Iris pigment epithelial cell (primary cell): ENCODE measurements at places on chromosomes 12 and 14.

DNA sequence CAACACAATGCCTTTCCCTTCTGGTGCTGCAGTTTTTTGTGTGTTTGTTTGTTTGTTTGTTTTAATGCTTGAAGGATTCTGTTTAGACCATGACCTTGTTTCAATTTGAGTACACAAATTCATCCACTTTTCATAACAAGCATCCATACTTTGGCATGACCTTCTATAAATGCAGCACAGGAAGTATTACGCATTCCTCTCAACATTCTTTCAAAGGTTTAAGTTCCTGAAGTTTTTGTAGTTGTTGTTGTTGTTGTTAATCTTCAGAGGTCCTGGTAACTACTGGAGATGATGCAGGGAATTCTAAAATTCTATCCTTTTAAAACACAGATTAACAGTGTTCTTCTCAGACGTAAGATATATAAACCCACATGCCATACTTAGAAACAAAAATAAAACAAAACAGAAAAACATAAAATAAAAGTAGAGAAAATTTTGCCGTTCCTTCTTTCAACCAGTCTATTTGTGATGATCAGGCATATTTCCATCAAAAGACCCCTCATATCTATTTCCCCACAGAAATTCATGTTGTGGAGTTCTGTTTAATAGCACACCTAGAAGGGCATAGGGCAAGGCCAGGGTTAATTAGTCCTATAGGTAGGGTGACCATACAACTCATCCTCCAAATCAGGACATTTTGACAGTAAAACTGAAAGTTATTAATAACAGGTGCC lies 529.9 kb downstream of the NOVA1 start:
- peak; percentile 6 for DNase-seq

GRCh38 chr12:39835517-39836489 lies 216.2 kb upstream of the ABCD2 start:
- DNase-seq, result no peak

DNA sequence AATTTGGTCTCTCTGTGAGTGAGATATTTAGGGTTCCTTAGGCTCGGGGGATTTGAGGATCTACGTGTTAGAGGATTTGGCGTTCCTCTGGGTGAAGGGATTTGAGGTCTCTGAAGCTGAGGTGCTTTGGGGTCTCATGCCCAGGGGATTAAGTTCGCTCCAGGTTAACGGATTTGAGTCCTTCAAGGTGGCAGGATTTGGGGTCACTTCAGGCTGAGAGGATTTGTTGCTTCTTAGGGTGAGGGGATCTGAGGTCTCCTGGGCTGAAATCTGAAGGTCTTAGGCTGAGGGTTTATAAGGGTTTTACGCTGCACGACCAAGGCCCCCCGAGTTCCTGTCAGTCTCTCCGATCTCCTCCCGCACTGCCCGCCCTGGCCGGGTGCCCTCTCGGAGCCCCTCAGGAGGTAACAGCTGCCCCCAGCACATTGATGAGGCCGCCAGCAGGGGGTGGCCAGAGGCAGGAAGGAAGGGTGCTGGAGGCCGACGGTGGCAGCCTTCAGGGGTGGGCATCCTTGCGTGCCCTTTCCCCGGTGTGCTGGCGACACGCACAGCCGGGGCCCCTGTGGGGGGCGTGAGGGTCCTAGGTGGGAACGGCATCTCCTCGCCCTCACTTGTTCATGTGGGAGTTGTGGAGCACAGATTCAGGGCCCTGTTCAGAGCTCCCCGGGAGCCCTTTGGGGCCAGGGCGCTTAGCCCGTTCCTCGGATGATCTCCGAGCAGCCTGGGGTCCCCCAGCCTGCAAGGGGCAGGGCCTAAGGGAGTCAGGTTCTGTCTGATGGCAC lies 14.3 kb downstream of the CEP170B start:
- DNase-seq, result no peak

- DNase-seq, result no peak
Measured at GRCh38 chr12:114404083-114404925, 1.6 kb downstream of the TBX5 start.

DNA sequence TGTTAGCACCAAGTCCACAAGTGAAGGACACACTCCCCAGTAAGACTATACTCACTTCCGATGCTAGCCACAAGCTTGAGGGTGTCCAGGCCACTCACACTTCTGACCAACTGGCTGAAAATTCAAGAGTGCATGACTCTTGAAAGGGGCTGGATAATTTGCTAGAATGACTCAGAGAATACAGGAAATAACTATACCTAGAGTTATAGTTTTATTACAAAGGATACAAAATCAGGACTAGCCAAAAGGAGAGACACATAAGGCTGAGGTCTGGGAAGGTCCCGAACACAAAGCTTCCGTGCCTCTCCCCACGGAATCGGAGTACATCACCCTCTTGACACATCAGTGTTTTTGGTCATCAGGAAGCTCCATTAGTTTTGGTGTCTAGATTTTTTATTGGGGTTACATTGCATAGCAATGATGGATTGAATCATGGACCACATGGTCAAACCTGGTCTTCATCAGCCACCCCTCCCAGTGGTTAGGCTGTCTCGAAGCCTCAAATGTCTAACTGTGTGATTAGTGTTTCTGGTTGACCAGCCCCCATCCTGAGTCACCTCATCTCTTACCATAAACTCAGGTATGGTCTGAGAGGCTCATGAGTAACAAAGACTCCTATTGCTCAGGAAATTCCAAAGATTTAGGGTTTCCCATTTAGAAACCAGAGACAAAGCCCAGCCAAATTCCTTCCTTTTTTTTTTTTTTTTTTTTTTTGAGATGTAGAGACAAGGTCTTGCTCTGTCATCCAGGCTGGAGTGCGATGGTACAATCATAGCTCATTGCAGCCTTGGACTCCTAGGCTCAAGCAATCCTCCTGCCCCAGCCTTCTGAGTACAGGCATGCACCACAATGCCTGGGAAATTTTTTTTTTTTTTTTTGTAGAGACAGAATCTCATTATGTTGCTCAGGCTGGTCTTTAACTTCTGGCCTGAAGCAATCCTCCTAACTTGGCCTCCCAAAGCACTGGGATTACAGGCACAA lies 472.0 kb upstream of the TBX3 start:
- DNase-seq, result peak; percentile 89

GRCh38 chr12:91406920-91407341 lies 224.3 kb upstream of the DCN start:
- peak; percentile 59 for DNase-seq

DNA sequence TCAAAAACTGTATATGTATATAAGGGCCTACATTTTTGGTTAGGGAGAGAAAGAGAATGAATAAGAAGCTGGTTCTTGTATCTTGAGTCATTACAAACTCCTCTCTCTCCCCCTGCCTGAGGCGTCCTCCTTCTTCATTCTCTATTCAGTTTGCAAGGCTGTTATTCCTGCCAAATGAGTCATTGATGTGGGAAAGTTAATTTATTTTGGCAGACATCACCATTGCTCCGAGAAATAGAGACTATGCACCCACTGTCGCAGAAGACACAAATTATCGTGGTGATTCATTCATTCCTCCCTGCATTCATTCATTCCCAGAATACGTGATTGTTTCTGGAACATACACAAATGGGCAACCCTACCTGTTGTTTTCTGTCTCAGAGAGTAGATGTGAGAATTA lies 112.5 kb upstream of the MED13L start:
- peak; percentile 97 for DNase-seq

GRCh38 chr12:110546339-110546738 lies 36.8 kb downstream of the PPTC7 start:
- DNase-seq, result peak; percentile 96

DNA sequence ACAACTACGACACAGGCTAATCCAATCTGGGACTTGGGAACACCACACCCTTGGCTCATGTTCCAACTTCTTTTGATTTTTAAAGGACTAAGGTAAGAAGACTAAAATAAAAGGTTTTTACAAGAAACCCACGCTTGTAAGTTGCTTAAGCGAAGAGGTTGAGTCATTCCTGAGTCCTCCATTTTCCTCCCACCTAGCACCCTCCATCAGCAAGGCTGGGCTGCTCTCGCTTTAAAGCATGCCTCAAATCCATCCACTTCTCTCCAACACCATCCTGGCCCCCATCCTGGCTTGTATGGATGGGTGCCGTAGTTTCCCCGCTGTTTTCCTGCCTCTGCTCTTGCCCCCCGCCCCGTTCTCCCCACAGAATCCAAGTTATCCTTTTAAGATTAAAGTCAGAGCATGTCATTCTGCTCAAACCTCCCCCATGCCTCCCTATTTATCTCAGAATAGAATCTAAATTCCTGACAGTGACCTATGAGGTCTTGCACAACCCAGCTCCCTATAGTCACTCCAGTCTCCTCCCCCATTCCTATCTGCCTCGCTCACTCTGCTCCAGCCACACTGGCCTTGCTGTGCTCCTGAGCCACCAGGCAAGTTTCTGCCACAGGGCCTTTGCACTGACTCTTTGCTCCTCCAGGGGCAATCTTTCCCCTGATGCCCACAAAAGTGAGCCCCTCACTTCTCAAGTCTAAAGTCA lies 34.5 kb downstream of the SCARB1 start:
- DNase-seq, result peak; percentile 98

DNA sequence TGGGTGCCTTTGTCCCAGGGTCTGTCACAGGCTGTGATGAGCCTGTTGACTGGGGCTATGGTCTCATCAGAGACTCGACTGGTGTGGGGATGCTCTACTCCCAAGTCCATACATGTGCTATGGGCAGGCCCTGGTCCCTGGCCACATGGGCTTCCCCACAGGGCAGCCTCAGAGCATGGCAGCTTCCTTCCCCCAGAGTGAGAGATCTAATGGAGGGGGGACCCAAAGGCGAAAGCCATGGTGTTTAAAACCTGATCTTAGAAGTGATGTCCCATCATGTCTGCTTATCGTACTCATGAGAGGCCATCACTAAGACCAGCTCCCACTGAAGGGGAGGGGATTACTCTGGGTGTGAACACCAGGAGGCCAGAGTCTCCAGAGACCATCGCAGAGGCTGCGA lies 279.0 kb upstream of the RTL1 start:
- DNase-seq, result no peak

DNA sequence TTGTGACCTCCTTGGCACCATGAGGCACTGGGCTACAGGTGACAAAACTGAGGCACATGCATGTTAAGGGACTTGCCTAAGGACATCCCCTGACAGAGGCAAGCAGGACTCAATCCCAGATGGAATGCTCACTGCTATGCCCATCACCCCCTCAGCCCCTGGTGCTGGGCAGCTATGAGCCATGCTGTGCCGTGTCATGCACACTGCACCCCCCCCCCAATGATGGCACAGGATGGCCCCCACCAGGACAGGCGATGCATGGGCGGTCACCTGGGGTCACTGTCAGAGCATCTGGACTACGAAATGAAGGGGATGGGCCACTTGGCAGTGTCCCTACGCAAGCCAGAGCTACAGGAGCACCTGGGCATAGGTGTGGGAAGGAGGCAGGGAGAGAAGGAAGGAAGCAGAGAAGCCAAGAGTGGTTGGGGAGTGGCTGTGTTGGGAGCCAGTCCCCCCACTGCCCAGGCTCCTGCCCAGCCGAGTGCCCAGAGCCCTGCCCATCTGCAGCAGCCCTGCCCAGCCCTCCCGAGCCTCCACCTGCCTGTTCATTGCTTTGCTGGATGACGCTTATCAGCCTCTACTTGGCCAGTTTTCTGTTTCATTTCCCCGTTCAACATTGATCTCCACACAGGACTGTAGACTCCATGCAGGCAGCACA lies 84.9 kb upstream of the DIO3 start:
- DNase-seq, result no peak

DNA sequence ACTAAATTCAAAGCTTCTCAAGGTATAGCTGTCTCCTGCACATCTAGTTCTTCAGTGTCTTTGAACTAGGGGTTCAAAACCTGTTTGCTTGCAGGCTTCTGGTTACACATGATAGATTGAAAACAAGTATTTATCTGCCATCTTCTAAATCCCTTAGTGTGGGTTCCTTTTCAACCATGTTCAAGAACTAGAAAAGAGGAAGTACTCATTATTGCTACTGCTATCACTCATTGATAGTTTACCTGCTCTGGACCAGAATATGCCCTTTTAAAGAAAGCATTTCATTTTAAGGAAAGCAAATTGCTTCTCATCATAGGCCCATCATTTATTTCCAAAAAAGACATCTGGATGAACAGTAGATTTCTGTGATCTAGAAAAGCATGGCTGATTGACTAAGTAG lies 37.1 kb upstream of the VSX2 start:
- DNase-seq, result no peak

GRCh38 chr14:76715511-76716081 lies 45.7 kb upstream of the VASH1 start:
- DNase-seq, result peak; percentile 21

DNA sequence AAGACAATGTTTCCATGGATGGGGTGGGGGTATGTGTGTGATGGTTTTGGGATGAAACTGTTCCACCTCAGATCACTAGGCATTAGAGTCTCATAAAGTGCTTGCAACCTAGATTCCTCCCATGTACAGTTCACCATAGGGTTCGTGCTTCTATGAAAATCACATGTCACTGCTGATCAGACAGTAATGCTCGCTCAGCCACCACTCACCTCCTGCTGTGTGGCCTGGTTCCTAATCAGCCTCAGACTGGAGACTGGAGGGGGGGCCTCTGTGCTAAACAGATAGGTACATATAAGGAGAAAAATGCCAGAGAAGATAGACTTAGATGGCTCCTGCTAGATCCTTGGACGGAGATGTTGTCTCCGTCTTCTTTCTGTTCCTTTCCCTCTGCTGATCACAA lies 1296.9 kb upstream of the SEL1L start:
- DNase-seq, result no peak

DNA sequence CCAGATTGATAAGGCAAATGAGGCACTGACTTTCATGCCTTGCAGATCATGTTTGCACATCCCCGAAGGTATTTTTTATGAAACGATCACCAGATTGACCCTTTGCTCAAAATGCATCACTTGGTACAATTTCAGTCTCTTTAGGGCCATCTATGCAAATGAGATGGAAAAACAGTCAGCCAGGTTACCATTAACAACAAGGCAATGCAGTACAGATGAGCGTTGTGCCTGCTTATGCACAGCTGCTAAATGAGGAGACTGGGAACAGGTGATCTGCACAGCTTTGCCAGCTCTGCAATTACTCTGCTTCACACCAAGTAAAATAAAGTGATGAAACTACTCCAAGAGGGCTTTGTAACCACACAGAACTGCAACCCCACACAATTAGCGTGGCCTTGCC lies 26.1 kb upstream of the PLEKHG7 start:
- no peak for DNase-seq

GRCh38 chr12:91703491-91704283 lies 442.0 kb downstream of the BTG1 start:
- no peak for DNase-seq

DNA sequence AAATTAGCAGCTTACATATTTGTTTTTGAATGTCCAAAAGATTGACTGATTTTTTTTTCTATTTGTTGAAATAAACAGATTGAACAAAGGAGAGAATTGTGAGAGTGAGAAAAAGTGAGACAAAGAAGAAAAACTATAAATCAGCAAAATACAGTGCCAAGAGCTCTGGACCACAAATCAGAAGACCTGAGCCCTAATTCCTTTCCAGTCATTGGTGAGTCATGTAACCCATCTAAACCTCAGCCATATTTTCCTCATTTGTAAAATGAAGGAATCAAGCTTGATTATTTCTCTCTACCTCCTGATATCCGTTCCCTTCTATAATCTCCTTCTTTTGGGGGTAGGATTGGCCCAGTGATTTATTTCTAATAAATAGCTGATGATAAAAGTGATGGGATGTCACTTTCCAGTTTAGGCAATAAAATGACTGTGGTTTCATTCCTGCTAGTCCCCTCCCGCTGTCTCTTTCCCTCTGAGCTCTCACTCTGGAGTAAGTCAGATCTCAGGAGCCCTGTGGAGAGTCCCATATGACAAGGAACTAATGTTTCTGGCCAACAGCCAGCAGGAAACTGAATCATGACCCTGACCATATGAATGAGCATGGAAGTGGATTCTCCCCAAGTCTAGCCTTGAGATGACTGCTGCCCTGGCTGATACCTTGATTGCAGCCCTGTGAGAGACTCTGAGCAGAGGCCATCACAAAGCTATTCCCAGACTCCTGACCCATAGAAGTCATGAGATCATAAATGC lies 218.9 kb downstream of the ACSS3 start:
- DNase-seq, result peak; percentile 50

GRCh38 chr14:104222396-104223036 lies 84.1 kb downstream of the KIF26A start:
- DNase-seq, result no peak
